GM04503 (cell line): ENCODE measurements at places on chromosomes 7 and 10.

DNA sequence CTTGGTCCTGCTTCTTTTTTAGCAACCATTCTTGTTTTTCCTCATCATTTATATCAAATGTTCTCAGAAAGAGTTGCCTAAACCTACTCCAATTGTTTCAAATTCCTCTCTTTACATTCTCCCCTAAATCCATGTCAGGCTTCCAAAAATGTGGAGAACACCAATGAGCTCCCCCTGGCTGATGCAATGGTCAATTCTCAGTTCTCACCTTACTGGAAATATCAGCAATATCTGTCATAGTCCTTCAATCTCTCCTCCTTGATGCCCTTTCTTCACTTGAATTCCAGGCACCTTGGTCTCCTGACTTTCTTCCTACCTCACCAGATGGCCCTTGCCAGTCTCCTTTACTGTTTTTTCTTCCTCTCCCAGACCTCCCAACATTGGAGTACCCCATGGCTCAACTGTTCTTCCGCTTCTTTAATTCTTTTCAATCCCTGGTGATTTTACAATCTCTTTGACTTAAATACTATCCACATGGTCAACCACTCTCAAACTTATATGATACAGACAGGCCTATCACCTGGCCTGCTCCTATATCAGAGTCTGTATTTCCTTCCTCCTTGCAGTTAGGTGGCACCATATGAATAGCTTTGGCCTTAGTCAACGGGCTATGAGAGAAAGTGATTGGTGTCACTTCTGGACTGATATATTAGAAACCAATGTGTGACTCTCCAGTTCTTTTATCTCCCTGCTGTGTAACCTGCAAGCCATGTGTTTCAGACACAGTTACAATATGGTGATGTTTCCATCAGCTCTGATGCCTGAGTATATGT lies 47.4 kb upstream of the CAV2 start:
- no peak for DNase-seq

GRCh38 chr10:88386204-88386788 lies 196.8 kb downstream of the RNLS start:
- DNase-seq: no peak

DNA sequence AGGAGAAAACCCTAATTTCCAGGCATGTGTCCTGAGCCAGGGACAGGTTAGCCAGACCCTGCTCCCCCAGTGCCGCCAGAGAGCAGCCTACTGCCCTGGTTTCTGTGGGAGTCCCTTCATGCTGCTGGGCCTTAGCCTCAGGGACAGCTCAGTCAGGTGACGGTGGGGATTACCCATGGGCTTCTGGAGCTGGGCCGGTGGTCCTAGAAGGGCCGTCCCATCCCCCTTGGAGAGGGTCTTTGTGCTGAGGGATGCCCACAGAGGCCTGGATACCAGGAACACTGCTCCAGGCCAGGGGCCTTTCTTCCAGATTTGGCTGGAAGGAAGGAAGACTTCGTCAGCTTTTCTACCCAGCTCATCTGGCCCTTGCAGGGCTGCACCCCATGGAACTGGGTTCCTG lies 71.4 kb upstream of the ZNF722 start:
- DNase-seq: no peak

DNA sequence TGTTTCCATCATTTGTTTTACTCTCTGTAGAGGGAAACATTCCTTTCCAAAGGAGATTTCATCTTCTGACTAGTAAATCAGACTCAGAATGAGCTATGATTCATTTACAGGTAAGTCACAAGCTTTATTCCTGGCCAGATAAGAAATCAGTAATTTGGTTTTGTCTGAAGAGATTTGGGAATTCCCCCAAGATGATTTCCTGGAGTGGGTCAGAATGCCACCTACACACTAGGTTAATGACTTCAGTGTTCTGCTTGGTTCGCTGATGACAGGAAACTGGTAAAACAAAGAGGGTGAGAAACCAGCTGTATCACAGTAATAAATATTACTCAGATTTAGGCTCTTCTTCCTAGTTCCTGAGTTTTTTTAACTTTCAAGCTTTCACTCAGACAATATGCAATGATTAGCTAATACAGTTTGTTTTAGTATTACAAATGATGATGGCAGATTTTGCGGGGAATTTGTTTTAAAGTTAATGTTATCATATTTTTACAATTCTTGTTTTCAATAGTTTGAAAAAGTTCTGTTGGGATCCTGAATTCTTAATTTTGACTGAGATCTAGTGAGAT lies 8.3 kb upstream of the ASZ1 start:
- DNase-seq: no peak
